Activated CD8-positive, alpha-beta memory T cell treated with anti-CD3 and anti-CD28 coated beads for 24 hours (primary cell): ENCODE measurements at places on chromosomes 6 and 20.

GRCh38 chr6:13614126-13614925, 809 bp upstream of the NOL7 start:
- DNase-seq: peak; percentile 70

- no peak for DNase-seq
Measured at GRCh38 chr6:157104803-157105202, 218.5 kb downstream of the TMEM242 start.

GRCh38 chr20:58747211-58747610, 54.6 kb downstream of the NPEPL1 start:
- no peak for DNase-seq

DNA sequence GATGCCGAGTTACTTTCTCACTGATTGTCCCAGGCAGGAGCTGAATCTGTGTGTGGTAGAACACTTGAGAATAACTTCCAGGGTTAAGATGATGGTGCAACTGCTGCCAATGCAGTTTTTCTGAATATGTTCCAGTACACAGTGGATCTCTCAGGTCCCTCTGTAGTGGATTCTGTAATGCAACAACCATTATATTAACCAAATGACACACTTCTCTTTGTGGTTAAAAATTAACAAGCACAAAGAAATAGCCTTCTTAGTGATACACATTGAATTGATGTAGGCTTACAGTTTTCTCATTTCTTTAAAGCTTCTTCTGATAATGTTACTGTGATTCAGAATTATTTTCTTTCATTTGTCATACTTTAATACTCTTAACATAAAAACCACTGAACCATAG, 383.8 kb downstream of the ADGRB3 start:
- DNase-seq: no peak

DNA sequence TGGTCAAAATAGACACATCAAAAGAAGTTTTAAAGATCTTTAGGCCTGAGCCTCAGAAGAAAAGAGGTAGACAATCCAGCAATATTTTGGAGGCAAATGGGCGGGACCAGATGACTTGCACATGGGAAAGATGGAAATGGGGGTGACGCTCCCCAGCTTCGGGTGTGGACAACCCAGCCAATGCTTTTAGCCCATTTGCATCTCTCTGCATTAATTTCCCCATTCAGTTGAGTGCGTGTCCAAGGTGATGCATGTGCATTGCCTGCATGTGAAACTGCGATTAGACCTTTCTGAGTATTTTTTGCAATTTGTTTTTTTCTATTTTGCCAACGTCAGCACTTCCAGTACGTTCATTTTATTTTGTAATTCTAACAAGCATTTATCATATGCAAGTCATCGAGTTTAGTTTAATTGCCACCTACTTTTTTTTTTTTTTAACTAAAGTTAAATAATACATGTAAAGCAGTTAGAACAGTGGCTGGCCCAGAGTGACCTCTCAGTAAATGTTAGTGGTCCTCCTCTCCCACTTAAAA, 24.2 kb downstream of the PDRG1 start:
- DNase-seq: no peak

- no peak for DNase-seq
Measured at GRCh38 chr20:1880529-1881239, 14.5 kb upstream of the SIRPA start.

DNA sequence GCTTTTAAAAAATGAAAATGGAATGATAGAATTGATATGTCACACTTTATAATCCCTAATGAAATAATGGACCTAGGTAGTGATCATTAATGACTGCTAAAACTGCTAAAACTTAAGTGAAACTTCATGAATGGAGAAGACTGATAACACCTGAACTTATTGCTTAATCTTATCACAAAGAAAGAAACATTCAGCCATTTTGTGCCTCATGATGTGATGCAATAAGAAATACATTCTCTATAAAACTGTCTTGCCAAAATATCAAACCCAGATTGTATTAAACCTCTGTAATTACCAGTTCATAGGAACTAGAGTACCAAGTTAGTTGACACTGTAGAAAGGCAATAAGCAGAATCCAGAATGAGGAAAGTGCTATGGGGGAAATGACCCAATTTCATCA, 54.4 kb upstream of the COL10A1 start:
- DNase-seq: no peak

GRCh38 chr6:152905551-152906299, 77.1 kb downstream of the FBXO5 start:
- DNase-seq: no peak

- DNase-seq: peak; percentile 80
Measured at GRCh38 chr20:32527447-32528055, 57.6 kb downstream of the NOL4L start.

DNA sequence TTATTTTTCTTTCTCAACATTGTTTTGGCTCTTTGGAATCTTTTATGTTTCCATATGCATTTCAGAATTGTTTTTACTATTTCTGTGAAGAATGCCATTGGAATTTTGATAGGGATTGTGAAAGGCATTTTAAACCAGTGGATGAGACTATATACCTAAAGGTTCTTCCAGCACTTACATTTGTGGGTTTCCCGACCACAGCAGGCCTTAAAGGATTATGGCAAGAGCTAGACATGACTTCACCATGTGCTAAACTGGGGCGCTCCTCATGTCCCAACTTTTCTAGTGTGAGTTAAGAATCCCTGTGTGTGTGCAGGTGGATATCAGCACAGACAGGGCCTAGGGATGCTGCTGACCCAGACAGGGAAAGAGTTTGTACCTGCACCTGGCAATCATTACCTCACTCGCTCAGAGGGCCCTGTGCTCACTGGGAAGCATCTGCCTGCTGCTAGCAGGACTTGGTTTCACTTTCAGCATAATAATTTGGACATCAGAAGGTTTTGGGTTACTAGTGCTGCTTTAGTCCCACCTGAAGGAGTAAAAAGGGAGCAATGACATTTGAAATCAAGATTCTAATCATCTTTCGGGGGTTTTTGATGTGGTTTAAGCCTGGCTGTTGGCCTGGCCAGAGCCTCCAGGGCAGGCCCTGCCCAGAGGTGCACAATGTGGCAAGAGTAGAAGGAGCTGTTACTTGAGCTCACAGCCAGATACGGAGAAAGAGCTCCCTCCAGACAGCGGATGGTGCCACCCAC, 137.1 kb downstream of the CDC5L start:
- no peak for DNase-seq

DNA sequence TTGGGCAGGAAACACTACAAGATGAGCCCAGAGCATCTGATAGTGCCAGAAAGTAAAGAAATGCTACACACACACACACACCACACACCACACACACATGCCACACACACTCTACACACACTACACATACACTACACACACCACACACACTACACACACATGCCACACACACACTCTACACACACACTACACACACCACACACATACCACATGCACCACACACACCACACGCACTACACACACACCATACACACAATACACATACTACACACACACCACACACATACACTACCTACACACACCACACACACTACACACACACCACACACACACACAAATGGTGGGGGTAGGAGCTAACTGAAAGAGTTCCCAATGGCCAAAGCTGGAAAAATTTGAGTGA, 3.6 kb upstream of the TMEM74B start:
- DNase-seq: no peak

DNA sequence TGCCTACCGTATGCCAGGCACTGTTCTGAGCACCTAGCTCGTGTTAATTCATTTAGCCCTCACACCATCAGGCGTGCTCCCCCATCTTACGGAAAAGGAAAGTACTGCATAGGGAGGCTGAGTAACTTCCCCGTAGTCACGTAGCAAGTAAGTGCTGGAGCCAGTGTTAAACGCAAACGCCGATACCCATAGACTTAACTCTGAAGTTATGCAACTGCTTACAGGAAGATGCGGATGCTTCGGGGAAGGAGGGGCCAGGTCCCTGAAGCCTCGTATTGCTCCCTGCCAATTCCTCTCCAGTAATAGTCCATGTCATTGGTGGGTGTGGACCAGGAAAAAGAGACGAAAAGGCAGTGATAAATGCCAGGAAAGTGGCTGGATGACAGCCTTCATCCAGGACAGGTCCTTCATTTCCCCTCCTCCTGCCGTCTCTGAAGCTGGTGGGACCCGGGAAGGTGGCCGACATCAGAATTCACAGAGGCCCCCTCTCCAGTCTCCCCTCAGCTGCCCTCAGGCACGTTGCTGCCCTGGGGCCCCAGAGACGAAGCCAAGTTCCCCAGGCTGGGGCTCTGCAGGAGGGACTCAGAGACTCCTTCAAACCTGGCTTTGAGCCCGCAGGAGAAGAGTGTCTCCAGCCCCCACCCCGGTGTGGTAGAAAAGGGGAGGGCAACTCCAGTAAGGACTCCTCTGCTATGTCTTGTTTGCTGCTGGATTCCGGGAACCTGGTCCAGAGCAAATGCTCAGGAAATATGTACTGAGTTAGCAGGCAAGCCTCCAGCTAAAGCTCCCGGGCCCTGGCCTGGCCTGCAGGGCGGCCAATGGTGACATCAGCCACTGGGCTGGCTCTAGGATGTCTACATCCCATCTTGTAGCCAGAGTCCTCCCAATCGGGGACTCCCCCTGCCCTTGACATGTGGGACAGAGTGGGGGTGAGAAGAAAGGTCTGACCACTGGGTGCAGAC, 37.8 kb downstream of the RAB44 start:
- DNase-seq: peak; percentile 65

- DNase-seq: no peak
Measured at GRCh38 chr6:42009844-42010184, 40.5 kb upstream of the TAF8 start.

DNA sequence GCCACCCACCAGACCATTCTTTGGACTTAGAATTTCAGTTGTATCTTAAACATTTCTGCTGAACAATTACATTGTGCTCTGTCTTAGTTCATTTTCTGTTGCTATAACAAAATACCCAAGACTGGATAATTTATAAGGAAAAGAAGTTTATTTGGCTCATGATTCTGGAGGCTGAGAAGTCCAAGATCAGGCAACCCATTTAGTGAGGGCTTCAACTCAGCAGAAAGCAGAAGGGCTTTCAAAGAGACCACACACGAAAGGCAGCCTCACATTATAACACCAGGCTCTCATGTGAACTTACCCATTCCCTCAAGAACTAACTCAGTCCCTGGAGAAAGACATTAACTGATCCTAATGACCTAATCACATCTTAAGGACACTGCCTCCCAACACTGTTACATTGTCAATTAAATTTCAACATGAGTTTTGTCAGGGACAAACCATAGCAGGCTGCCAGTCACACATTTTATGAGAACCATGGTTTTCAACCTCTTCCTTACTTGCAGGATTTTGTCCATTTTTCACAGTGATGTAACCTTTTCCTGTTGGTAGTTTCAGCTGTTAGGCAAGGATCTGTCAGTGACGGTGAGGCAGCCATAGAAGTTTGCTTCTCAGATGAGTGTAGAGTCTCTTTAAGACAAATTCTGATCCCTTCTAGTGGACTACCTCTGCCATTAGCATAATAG, 399.6 kb upstream of the SOX4 start:
- no peak for DNase-seq

GRCh38 chr6:42175860-42176259, 2.7 kb downstream of the GUCA1A start:
- DNase-seq: no peak

DNA sequence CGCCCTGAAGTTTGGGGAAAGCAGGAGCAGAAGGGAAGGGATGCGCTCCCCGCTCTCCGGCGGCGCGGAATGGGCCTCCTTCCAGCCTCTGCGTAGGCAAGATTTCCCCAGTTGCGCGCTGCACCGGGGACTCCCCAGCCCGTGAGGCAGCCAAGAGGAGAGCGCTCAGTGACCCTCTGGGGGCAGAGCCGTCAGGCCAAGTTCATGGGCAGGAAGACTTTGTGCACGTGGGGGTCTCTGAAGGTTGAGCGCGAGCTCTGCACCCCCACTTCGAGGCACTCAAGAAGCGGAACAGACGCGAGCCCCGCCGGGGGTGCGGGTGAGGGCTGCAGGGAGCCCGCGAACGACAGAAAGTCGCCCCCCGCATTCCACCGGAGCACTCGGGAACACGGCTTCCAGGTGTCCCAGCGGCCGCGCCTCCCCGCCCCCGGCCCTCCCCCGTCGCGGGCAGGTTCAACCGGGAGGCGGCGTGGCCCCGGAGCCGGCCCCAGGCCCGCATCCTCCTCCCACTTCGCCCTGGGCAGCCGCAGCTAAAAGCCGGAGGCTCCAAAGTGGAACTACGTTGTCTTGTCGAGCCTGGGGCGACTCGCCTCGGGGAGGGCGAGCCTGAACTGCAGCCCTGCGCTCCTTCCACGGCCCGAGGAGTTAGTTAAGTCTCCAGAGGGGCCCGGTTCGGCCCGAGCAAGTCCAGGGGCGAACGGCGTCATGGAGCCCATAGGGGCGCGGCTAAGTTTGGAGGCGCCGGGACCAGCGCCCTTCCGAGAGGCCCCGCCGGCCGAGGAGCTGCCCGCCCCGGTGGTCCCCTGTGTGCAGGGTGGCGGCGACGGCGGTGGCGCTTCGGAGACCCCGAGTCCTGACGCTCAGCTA, at the start of gene PPP1R3G:
PPP1R3G (plus strand) TSS at position 561 of the 867 bp plus-strand sequence; CDS start at position 706, 145 bp downstream.
- no peak for DNase-seq

- DNase-seq: no peak
Measured at GRCh38 chr6:140623498-140623897, 1249.0 kb upstream of the CITED2 start.

- DNase-seq: peak; percentile 4
Measured at GRCh38 chr20:50565383-50565782, 55.2 kb downstream of the PTPN1 start.

GRCh38 chr20:31673943-31674463, 36.3 kb downstream of the COX4I2 start:
- no peak for DNase-seq

DNA sequence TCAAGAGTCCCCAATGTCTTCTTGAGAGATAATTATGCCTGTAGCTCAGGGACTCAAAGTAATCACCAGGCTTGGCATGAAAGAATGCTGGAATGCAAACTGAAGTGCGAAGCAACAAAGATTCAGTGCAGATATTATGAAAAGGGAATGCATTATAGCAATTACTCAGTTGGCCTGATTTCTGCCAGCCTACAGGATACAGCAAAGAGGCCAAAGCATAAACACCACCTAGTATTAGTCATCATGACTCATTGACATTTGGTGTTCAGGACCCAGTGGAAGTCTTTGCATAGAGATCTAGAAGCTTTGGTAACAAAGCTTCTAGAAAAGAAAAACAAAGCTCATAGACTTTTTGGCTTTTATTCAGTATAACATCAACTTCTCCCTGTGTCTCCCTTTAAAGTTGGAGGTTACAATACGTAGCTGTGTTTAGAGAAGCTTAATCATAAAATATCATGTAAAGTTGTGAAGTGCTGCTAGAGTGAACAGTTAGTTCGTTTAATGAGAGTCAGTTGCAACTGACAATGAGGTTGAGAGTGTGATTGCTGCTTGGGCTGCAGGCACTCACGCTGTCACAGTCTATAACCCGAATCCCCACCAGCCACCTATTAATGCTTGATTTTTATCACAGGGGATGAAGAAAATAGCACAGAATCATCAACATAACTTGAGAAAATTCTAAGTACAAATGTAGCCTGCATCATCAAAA, 932.7 kb downstream of the TFAP2A start:
- no peak for DNase-seq

DNA sequence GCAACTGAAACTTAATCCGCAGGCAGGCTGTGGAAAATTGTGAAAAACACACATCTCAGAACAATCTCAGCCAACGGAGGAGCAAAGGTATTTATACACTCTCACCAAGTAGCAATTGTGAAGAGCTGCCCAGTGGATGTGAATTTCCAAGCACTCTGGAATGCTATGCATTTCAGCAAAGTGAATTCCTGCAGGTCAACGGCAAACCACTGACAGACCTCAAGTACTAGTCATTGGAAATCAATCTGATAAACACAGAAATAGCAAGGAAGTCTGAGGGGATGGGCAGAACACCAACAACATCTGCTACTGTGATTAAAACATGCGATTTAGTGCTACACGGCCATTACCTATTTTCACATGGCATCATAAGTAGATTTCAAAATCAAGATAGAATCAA, 429.1 kb downstream of the HTR1B start:
- DNase-seq: no peak
